ENCODE measurements at places on chromosomes 6 and 20.
A peak's percentile ranks its signal among the peaks of the same experiment; 100 is the strongest.

- DNase-seq = peak; percentile 18
Observed at GRCh38 chr20:13262671-13263360, 41.7 kb downstream of the ISM1 start.

DNA sequence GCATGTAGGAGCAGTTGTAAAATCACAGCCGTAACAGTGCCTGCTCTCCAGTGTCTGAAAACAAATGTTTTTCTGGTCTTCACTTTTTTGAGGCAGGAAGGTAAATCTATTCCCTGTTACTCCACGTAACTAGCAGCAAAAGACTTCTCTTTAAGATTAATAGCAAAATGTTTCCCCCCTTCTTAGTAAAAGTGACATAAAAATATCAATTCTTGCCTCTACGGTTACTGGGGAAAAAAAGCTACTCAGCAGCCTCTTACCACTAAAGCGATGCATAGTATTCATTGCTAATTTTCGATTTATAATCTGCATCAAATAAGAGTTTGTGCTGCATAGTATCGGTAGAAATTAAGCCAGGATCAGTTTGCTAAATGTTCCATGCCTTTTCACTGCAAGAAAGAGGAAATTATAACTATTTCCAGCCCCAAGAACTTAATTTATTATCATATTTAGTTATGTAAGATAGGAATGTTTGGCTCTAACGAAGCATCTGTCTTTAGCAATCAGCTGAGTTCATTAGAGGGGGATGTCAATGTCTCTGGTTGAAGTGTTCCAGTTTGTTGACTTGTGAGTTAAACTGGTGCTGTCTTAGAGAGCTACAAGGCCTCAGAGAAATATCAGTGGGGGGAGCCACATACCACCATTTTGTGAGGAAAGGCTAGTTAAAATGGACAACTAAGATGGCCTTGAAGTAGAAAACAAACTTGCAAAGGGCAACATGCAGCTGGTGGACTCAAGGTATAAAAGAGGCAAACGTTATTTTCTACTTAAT, 617 bp upstream of the TSPYL1 start:
- DNase-seq = no peak

DNA sequence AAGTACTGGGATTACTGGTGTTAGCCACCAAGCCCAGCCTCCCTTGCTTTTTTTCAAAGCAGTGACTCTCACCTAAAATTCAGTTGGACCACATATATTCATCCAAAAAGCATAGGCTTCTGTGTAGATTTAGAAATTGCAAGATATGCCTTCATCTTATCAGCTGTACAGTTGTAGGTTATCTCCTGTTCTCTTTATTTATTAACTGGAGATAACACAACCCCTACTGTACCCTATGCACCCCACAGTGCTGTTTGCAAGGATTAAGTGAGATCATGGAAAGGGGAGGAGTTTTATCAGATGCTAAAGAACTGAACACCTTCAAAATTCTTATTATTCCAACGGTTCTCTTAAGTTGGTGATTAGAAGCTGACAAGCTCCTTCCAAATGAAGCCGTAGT, 164.4 kb upstream of the JARID2 start:
- no peak for DNase-seq

DNA sequence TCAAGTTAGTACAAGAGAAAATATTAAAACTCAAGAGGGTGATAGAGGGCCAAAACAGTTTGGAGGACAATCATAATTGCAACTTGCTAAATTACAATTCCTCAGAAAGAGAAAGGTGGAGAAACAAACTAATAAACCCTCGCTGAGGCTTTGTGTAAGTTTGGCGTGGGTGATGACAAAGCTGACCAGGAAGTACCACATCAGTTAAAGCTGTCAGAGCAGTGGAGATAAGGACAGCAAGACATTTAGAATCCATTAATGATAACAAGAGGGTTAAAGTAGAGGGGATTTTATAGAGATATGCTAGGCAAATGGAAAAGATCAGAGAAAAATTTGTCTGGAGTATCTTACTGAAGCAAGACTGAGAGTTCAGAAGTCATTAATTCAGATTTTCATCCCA, 334.4 kb downstream of the TFAP2B start:
- DNase-seq = no peak

GRCh38 chr20:2114990-2115681, 13.5 kb downstream of the STK35 start:
- no peak for DNase-seq

DNA sequence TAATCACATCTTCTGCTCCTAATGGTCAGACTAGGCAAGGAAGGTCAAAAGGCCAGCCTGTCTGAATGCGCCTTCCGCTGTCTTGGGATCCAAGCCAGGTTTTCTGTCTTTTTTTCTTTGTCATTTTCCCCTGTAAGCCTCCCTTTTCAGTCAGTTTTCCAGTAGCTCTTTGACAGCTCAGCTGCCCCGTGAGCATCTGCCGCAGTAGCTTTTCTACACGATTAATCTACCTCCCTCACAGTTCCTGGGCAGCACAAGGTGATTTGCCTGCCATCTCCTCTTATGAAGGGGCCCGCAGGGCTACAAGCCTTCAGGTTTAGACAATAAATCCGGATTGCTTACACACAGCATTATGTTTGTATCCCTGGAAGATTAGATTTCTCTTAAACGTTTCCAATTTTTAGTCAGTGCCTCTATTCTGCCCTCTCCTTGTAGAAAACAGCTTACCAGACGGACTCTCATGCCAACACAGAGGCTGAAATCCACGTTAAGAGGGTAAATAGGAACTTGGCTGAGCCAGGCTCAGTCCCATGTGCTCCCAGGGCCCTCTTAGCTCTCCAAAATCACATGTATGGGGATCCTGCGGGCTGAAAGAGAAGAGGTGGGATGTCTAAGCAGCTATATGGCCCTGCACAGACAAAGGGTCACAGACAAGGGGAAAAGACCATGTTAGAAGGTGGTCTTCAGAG, 77.2 kb downstream of the LY86 start:
- DNase-seq = no peak

DNA sequence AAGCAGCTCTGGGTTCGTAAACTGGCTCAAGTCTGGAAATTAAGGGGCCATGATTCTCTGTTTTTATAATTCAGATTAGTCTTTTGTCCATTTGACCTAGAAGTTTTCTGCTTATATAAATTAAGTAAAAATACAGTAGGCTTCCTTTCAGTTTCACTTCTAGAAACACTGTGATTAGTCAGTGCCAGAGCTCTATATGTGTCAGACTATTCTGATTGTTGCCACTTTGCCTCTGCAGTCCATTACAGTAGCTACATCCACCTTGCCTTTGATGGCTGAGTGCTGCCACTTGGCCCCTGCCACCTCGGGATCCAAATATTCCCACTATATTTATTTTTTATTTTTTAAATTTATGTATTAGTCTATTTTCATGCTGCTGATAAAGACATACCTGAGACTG, 7.9 kb downstream of the ZC2HC1B start:
- no peak for DNase-seq

DNA sequence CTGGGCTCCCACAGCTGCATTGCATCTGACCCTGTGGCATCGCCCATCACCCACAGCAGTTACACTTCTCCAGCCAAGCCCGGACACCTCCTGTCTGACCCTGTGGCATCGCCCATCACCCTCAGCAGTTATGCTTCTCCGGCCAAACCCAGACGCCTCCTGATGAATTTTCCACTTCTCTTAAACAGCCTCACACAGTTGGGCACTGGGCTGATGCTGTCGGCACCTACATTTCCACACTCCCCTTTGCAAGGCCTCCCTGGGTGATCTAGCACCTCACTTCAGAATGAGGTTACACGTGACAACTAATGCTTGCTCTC, 175.2 kb upstream of the ARID1B start:
- DNase-seq = no peak

DNA sequence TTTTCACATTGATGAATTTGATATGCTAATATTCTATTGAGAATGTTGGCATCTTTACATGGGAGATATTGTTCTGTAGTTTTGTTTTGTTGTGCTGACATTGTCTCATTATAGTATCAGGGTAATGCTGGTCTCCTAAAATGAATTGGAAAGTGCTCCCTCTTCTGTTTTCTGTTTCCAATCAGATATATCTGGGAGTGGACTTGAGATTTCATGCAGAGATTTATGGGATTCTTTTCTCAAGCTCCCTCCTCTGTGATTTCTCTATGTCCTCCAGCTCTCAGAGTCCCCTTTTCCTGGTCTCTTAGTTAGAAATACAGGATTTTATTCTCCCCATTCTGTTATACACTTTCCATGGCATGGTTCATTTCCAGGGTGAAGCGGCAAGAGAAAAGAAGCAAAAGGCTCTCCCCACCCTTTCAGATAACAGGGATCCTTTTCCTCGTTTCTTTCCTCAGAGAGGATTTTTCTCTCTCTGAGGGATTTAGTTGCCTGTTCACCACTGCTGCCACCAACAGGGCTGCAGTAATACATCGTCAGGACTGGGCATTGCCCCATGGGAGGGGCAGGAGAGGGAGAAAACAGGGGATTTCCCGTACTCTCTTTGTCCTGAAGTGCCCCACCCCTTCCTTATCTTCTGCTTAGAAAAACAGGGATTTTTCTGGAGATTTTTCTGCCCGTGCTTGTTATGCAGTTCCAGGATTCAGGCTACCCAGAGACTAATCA, 59.3 kb upstream of the STMND1 start:
- DNase-seq = peak; percentile 55

All from MCF 10A (cell line).